ENCODE measurements at places on chromosomes 1 and 21. TPM values are rescaled to one million over a fixed set of nuclear protein-coding genes. Genes with fewer than 3 reads are reported as not detected.

SH3BGRL3 gene
- 22.4 TPM for total RNA-seq

DNA sequence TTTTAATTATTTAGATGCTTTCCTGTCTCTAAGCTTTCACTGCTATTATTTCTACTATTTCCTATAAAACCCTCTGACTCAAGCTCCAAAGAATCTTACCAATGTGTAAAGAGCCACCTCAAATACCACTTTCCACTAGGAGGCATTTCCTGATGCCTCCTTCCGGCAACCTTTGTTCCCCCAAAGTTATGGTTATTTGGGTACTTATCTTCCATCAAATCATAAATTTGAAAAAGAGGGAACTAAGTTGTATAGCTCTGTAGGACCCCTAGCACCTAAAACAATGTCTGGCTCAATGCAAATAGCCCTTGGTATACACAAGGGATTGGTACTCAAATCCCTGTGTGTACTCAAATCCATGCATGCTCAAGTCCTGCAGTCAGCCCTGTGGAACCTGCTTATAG, 79.6 kb downstream of the NME7 start:
- no peak for DNase-seq
- H3K36me3 ChIP-seq: no peaks in the 10 kb centered on the region
- H3K27ac ChIP-seq: no peak overlapping the region
- no peaks in the 10 kb centered on the region for H3K27me3 ChIP-seq

- peak overlapping the region; percentile 72 for H3K27ac ChIP-seq
- H3K4me1 ChIP-seq: peaks cover 14% of the 10 kb centered on the region
- no peaks in the 10 kb centered on the region for H3K27me3 ChIP-seq
- H3K36me3 ChIP-seq: no peaks in the 10 kb centered on the region
- no peak for DNase-seq
These were observed 609 bp downstream of the PIGK start for GRCh38 chr1:77218477-77219165.

DNA sequence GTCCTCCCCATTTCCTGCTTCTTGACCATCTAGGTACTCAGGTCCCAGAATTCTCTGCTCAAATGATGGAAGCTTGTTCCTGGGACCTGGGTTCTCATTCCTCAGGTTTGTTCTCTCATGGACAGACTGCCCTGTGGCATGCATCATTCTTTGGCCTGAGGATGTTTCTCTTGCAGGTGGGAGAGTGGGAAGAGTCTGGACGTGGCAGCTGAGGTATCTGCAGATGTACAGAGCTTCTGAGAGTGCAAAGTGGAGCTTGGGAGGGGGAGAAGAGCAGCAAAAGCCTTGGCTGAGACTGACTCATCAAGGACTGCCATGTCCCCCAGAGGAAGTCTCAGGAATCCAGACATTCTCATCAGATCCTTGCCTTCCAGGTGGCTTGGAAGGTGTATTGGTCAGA, 63.1 kb downstream of the HSPA13 start:
- no peak overlapping the region for H3K27ac ChIP-seq
- H3K27me3 ChIP-seq: no peaks in the 10 kb centered on the region
- no peaks in the 10 kb centered on the region for H3K36me3 ChIP-seq
- no peaks in the 10 kb centered on the region for H3K4me1 ChIP-seq
- DNase-seq: no peak

- H3K27me3 ChIP-seq: no peaks in the 10 kb centered on the region
- no peak overlapping the region for H3K27ac ChIP-seq
- no peaks in the 10 kb centered on the region for H3K4me1 ChIP-seq
- no peaks in the 10 kb centered on the region for H3K36me3 ChIP-seq
- no peak overlapping the region for H3K4me3 ChIP-seq
These were observed 120.6 kb downstream of the PTBP2 start for GRCh38 chr1:96842215-96842614.

OR2W3 gene
- not detected for total RNA-seq

DNA sequence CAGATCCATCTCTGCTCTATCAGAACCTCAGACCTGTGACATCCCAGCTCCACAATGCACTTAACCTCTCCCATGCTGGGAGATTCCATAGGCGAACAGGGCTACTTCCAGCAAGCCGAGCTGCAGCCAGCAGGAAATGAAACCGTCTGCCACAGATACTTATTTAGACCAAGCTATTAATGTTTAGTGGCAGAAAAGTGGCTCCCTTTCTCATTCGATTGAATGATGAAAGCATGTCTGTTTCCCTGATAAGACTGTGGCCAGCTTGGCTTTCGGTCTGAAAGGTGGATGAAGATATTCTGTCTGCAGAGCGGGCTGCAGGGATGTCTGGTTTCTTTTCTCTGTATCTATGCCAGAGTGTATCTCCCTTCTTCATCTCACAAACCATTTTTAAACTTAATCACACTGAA, 146.4 kb downstream of the GREM2 start:
- DNase-seq: no peak
- H3K36me3 ChIP-seq: no peaks in the 10 kb centered on the region
- no peak overlapping the region for H3K27ac ChIP-seq
- no peaks in the 10 kb centered on the region for H3K4me1 ChIP-seq
- no peaks in the 10 kb centered on the region for H3K27me3 ChIP-seq

AMY2A gene
- 1.9 TPM for total RNA-seq

NR1I3 gene
- not detected for total RNA-seq

- H3K27me3 ChIP-seq: no peaks in the 10 kb centered on the region
- H3K4me1 ChIP-seq: peaks cover 19% of the 10 kb centered on the region
- no peak for DNase-seq
- peak overlapping the region; percentile 75 for H3K4me3 ChIP-seq
- peak overlapping the region; percentile 93 for H3K27ac ChIP-seq
These were observed 601 bp downstream of the CCT8 start for GRCh38 chr21:29072873-29073221.

- no peak overlapping the region for H3K27ac ChIP-seq
- H3K4me3 ChIP-seq: no peak overlapping the region
- H3K36me3 ChIP-seq: no peaks in the 10 kb centered on the region
- DNase-seq: no peak
These were observed 569.0 kb downstream of the PTPRU start for GRCh38 chr1:29805122-29805895.

- H3K36me3 ChIP-seq: no peaks in the 10 kb centered on the region
- no peak overlapping the region for H3K27ac ChIP-seq
- no peak for DNase-seq
- no peak overlapping the region for H3K4me3 ChIP-seq
- no peaks in the 10 kb centered on the region for H3K4me1 ChIP-seq
These were observed 45.7 kb downstream of the TDRD5 start for GRCh38 chr1:179637211-179637860.

CYP4B1 gene
- 8.3 TPM for total RNA-seq
